ENCODE measurements at places on chromosomes 3 and 15.

DNA sequence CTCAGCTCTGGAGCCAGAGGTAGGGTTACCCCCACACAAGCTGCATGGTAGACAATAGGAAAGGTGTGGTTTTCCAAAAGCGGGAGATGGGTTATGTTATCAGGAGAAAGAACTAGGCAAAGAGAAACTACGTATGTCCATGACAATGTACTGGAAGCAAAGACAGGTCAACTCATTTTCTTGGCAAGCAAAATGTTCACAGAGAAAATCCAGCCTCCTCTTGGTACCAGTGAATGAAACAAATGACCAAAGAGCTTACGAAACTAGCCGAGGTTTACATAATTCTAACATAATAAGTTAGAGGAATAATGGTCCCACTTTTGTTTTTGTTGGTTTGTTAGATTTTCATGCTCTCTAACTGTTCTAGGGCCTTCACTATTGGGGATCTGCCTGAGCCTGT is 338.1 kb upstream of the TGFBR2 start:
- no peak for DNase-seq

DNA sequence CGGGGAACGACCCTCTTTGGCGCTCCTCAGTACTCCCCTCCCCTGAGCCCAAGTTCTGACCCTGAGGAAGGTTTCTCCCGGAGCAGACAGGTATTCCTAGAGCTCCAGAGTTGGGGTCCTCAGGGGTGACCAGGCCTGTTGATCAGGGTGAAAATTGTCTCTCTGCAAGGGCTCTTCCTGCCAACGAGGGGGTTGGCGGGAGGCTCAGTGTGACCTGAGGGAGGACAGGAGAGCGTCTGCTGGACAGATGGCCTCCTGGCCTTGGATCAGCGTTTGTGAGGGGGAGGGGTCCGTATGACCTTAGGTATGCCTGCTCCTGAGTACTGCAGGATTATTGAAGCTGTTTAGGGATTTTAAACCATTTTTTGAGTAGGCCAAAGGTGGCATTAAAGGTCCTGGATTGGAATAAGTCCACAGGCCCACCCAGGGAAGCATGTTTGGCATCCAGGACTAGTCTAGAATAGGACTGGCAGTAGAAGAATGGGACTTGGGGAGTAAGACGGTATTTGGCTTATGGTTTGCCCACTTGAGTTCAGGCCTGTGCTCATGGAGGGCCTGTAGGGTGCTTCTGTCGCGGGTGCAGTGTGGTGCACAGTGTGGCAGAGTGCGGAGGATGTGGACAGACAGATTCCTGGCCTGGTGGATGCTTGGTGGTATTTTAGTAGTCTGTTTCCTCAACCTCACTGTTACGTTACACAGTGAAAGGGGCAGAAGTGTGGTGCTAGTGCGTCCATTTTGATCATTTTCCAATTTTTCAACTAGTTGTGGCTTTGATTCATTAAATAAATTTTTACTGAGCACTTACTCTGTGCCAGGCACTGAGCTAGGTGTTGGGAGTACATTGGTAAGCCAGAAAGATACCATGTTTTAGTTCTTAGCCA is 959 bp downstream of the ZNF592 start:
- peak; percentile 52 for DNase-seq

DNA sequence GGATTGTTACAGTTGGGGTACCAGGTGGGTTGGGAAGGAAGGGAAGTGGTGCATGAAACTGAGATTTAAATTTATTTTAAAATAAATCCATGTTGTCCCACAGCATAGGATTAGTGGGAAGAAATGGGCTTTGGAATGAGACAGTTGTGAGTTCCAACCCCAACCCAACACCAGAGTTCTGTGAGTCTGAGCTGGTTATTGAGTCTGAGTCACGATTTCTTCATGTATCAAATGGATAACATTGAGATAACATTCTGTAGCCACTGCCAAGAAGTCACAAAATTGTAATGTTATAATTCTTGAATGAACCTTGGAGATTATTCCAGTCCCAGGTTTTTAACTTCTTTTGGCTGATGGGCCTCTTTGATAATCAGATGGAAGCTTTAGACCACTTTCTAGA is 13.7 kb downstream of the IFT122 start:
- no peak for DNase-seq

GRCh38 chr3:170149016-170149415 is 32.5 kb downstream of the PHC3 start:
- DNase-seq: no peak

DNA sequence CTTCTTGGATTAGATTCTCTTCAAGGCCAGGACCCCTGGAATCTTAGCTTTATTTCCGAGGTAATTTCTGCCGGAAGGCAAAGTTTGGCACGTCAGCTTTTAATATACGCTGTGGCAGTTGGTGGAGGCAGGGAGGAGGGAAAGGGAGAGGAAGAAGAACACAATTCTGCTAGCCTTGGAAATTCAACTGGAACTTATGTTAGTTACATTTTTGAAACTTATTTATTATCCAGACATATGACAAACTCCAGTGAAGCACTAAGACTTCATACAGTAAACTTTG is 100.1 kb upstream of the TSC22D2 start:
- no peak for DNase-seq

GRCh38 chr3:40019376-40019775 is 210.0 kb downstream of the MYRIP start:
- no peak for DNase-seq

- DNase-seq: no peak
These were observed 83.8 kb downstream of the THRB start for GRCh38 chr3:24410860-24411259.

GRCh38 chr15:27254055-27254454 is 283.1 kb downstream of the GABRG3 start:
- no peak for DNase-seq

DNA sequence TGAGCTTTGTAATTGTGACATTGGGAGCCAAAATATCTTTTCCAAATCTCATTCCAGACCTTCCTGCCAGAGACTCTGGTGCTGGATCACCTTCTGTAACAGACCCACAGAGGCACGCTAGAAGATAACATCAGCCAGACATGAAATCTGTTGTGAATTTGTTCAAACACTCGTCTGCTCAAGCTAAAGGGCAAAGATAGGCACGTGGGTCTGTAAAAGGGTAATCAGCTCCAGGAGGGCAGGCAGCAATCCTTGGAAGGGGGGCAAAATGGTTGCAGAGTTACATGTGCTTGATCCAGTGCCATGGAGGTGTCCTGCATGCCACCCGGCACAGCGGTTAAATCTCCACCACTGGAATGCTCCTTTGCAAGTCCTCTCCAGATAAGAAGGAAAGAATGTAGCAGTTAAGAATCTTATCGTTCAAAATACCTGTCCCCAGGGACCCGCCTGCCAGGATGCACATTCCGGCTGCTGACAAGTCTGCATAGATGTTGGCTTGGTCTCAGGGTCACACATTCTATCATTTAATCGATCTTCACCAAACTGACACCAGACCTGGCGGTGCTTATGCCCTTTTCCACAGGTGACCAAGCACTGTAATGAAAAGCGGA is 74.8 kb downstream of the ADAMTS9 start:
- DNase-seq: no peak

Measured in stimulated activated CD4-positive, alpha-beta T cell treated with anti-CD3 and anti-CD28 coated beads, Interleukin-4, amount 100 ng/mL, for 24 hours (primary cell).